ENCODE measurements at places on chromosomes 13 and 19. TPM values are rescaled to one million over a fixed set of nuclear protein-coding genes. Genes with fewer than 3 reads are reported as not detected.

DNA sequence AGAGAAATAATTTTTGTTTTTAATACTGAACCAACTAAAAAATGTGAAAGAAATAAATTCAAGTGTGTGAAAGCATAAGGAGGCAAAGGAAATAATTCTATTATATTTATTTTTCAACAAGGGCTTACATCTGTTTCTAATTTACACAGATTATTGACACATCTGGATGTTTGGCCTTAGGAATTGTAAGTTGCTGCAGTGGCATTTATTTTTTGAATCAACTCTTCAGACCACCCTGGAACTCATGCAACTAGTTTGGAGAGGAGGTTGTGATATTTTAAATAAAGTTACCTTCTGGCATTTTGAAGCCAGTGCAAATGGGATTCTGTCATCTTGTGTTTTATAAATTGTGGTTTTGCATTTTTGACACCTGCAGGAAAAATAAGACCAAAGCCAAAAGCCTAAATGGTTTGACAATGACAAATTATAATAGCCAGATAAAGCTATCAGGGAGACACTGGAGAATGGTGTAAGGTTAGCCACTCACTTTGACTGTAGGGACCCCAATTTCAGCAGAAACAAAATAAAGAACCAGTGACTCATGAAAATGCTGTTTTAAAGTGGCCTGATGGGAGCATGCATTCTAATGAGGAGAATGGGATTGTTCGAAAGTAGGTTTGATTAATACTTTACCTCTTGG lies 192.9 kb downstream of the KLF5 start:
- DNase-seq = no peak

The PCDH17 gene
- not detected for polyA plus RNA-seq

The ZNF223 gene
- polyA plus RNA-seq = 3.1 TPM

- DNase-seq = peak; percentile 75
Observed at GRCh38 chr13:20197361-20197834, 4.7 kb upstream of the GJB2 start.

- DNase-seq = no peak
Observed at GRCh38 chr13:59447031-59447430, 716.7 kb downstream of the DIAPH3 start.

DNA sequence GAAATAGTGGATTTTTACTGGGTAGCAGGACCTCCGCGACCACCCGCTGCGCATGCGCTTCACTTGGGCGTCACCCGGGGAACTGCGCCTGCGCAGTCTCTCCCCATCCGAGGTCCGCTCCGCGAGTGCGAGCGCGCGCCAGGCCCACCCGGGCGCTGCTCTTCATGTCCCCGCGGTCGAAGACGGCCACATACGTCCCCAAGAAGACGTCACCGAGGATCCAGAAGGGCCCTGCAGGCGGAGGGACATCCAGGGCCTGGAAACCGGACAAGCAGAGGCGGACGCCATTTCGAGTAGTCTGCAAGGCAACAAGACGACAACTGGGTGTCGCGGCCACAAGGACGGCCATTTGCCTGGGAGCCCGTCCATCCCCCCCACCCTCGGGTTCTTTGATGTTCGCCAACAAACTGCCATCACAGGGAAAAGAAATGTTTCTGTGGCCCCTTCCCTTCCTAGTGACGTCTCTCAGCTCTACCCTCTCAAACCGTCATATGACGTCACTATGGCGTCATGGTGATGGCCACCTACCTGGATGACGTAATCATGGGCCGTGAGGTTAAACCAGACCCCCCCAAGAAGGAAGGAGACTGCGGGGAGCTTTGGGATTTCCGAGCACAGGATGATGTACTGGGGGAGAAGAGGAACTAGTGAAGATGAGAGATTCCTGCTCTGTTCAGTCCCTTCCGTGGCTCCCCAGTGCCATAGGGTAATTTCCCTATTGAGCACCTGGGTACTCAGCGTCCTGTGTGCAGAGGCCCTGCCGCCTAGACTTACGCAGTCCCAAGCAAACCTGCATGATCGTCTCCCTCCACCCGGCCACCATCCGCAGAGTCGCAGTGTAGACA lies 6.7 kb downstream of the NAPSA start:
- peak; percentile 84 for DNase-seq

GRCh38 chr13:30978981-30979956 lies 46.8 kb downstream of the TEX26 start:
- no peak for DNase-seq

DNA sequence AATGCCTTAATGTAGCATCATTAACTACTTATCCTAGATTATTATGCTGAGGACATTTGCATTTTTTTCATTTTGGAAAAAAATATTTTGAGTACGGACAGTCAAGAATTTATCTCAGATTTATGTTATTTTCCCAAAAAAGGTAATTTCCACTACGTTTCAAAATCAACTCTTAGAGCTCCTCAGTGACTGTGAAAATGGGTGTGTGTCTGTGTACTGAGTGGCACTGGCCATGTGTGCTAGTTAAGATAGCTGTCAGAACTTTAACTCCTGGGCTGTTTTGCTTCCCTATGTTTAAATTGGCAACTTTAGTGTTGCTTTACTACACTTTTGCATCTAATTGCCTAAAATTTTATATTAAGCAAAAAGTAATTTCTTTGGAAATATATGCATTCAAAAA lies 927.4 kb downstream of the EFNB2 start:
- DNase-seq = no peak

- DNase-seq = no peak
Observed at GRCh38 chr13:33106656-33107360, 90.6 kb downstream of the KL start.

GRCh38 chr13:108313382-108313781 lies 43.9 kb downstream of the TNFSF13B start:
- DNase-seq = no peak

GRCh38 chr13:95441326-95441725 lies 111.2 kb upstream of the CLDN10 start:
- no peak for DNase-seq

DNA sequence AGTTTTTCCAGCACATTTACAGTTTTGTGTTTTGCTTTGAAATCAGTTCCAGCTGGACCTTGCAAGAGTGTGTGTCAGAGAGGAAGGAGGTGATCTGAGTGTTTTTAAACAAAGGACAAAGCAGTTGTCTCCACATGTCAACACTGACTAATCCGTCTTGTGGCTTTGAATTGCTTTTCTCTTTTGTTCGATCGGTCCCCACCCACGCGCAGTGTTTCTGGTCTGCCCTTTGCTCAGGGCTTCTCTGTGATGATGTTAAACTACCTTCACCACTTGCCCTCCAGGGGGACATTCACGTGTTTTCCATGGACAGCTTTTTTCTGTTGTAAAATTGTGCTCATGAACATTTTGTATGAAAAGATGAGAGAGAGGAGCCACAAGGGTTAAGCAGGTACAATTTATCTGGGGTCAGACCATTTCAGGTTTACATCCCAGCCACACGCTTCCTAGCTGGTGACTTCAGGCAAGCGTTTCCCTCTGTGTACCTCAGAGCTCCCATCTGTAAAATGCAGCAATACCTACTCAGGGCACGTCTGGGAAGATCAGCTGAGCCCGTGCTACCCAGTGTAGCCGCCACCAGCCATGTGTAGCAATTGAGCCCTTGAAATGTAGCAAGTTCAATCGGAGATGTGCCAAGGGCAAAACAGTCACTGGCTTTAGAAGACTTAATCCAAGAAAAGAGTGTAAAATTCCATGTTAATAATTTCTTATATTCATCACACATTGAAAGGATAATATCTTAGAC lies 13.5 kb upstream of the PLA2G4C start:
- DNase-seq = peak; percentile 55

- DNase-seq = peak; percentile 57
Observed at GRCh38 chr19:38877781-38878574, at the start of gene RINL. Gene RINL (minus strand): TSS chr19:38878275. CDS start chr19:38876742, 1,533 bp downstream.

GRCh38 chr19:31258211-31259052 lies 90.8 kb downstream of the TSHZ3 start:
- no peak for DNase-seq

GRCh38 chr19:16078759-16079707 lies 2.7 kb downstream of the TPM4 start:
- DNase-seq = peak; percentile 65

DNA sequence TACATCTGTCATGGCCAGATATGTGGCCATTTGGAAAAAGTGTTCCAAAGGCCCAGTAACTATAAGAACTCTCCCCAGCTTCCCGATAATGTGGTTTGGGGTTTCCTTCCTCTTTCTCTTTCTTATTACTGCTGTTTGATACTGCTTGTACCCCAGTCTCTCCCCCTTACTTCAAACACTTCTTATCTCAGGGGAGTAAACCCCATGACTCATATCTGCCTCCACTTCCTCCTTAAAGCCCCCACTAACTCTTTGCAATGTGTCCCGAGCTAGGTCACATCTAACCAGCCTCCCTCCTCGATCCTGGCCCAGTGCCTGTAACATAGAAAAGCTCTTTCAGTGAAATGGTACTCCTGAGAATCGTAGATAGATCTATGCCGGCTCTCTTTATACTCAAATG lies 82.4 kb upstream of the STARD13 start:
- no peak for DNase-seq

DNA sequence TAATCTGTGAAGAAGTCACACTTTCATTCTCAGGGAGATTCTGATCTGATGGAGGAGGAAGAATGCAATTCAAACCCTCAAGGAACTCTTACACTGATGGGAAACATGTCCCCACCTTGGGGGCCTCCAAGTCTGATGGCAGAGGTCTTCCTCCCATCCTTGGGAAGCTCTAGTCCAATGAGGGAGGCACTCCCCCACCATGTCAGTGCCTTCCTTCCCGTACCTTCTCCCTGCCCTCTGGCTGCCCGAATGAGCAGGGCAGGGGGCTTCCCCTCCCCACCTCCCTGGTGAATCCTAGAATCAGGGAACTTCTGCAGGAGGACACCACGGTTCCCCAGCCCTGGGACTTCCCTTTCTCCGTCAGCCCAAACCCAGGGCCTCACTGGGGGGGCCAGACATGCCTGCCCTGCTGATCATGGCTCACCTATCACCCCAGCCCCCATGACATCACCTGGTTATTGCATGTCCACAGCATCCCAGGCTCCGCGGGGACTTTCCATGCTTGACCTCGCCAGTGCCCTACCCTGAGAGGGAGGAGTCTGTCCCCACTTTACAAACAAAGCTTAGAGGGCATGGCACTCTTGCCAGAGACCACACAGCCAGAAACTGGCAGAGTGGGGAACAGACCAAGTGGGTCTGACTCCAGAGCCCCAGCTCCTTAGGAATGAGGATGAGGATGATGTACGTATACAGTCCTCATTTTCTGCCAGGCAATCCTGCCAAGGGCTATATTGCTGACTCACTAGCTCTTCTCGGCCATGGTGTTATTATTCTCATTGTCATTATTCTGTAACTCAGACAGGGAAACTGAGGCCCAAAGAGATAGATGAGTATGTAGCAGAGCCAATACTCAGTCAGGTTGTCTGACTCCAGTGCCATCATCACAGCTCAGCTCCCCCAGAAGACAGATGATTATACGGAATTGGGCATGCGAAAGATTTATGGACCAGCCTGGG lies 9.6 kb upstream of the BCL3 start:
- DNase-seq = no peak

The NKPD1 gene
- 0.28 TPM for polyA plus RNA-seq

All from CD4-positive, CD25-positive, alpha-beta regulatory T cell (primary cell).